ENCODE measurements at places on chromosomes 4 and X. TPM values are rescaled to one million over a fixed set of nuclear protein-coding genes. Genes with fewer than 3 reads are reported as not detected.

BCOR gene
- polyA plus RNA-seq: 35.3 TPM

GRCh38 chr4:84051089-84051488 is 448.0 kb downstream of the NKX6-1 start:
- no peak for DNase-seq

RBBP7 gene
- polyA plus RNA-seq: 132 TPM

GRCh38 chrX:96002431-96002830 is 682.2 kb upstream of the DIAPH2 start:
- DNase-seq: no peak

DNA sequence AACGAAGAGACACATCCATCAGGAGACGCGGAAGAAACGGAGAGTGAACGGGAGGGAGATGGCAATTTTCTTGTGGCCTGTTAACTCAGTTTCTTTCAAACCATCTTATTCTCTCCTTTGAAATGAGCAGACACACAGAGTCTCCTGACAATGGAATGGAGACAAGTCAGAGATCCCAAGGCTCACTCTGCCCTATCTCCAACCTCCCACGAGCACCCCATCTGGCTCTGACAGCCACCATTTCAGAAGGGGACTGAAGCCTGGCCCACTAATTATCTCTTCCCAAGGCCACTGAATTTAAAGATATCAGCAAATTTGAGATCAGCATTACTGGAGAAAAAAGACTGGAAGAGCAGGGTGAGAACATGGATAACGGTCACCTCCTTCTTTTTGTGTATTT is 215.6 kb downstream of the DHX15 start:
- no peak for DNase-seq

All from large intestine (tissue), 12 donors.